ENCODE measurements at places on chromosomes 7 and 10. TPM values are rescaled to one million over a fixed set of nuclear protein-coding genes. Genes with fewer than 3 reads are reported as not detected.

The GAD2 gene
- not detected for total RNA-seq

The NPTX2 gene
- not detected for total RNA-seq

- DNase-seq = peak; percentile 64
These were observed 551.2 kb upstream of the ANKRD30A start for GRCh38 chr10:36574207-36574606.

DNA sequence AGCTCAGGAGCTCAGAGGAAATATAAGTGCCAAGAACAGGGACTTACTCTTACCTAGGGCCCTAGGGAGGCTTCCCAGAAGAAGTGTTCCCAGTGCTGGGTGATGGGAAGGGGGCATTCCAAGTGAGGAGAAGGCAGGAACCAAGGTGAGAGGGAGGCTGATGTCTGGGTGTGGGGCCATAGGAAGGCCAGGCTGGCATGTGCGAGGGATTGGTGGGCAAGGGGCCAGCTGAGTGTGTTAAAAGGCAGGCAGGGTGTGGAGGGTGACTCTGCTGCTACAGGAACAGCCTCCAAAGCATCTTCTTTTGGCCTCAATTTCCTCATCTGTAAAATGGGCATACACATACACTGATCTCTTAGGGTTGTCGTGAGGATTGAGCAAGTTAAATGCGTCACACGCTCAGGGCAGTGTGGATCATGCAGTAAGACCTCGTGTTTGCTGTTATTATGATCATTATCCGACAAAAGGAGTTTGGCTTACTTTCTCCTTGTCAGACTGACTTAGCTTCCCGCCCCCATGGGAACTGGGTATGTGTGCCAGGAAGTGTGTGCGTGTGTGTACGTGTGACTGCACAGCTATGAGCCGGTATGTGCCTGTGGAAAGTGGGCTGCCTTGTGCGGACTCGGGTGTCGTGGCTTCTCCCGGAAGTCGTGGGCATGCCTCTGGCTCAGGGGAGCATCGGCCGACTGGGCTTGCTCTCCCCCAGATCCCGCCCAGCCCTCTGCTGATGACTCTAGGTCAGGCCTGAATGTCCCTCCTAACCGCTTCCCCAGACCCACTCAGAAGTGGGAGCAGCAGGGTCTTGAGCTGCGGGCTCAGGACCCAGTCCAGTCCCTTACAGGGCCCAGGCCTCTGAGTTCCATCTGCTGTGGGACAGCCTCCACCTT is 59.6 kb downstream of the NEURL1 start:
- no peak for DNase-seq

DNA sequence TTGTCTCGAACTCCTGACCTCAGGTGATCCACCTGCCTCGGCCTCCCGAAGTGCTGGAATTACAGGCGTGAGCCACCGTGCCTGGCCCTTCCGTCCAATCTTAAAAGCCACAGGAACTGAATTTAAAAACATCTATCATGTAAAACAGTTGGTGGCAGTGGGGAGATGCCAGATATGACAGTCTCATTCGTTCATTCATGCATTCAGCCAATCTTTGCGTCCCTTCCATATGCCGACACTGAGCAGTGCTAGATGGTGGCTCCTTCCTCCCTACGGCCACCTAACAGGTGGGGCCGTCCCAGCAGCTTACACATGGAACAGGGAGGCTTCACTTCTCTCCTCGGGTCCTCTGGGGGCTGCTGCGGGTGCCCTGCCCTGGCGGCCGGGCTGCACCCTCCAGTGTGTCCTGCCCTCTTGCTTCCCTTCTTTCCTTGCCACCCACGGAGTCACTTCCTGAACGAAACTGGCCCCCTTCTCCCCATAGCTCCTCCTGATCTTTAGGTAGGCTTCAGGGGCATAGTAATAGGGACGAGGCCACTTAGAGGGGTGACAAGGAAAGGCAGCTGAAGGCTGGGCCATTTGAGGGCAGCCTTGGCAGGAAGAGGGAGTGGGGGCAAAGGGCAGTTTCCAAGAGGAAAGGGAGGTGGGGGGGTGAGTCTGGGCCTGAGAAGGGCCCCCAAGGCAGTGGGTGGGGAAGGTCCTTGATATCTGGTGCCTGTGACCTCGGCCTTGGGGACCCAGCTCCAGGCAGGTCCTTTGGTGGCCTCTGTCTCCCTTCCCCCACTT is 53.8 kb downstream of the PROSER2 start:
- no peak for DNase-seq

- DNase-seq = no peak
These were observed 221.0 kb downstream of the DYNC1I1 start for GRCh38 chr7:95993380-95993779.

All from M059J (cell line).